ENCODE measurements at places on chromosomes 1 and 21.

DNA sequence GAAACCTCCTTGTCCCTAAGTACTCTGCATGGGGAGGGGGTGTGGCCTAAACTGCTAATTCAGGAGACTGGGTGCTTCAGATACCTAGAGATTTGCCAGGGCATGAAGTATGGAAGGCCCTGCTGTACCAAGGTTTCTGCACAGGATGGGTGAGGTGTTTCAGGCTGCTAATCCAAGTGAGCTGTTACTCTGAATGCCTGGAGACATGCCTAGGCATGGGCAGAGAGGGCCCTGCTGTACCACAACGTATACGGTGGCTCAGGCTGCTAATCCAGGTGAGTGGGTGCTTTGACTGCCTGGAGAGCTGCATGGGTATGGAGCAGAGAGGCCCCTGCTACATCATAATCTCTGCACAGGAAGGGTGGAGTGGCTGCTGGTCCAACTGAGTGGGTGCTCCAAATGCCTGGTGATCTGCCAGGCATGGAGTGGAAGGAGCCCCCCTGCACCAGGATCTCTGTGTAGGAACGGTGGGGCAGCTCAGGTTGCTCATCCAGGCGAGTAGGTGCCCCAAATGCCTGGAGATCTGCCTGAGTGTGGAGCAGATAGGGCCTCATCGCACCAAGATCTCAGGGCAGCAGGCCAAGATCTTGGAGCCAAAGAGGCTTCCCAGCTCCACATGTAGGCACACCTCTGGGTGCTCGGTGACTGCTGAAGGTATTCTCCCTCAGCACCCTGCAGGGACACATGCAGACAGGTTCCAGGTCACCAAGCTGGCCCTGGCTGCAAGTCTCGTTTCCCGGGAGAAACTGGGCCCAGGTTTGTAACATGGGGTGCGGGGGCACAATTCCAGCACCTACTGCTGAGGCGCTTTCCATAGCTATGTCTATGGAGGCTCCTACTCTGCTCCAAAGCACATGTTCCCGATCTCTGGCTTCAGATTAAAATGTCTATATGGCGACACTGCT is 252.5 kb upstream of the PLXNA2 start:
- no peak for DNase-seq

GRCh38 chr1:228048120-228048519 is 34.4 kb upstream of the ARF1 start:
- no peak for DNase-seq

- DNase-seq = peak; percentile 81
These were observed 79.8 kb downstream of the ST6GALNAC3 start for GRCh38 chr1:76154206-76154956.

DNA sequence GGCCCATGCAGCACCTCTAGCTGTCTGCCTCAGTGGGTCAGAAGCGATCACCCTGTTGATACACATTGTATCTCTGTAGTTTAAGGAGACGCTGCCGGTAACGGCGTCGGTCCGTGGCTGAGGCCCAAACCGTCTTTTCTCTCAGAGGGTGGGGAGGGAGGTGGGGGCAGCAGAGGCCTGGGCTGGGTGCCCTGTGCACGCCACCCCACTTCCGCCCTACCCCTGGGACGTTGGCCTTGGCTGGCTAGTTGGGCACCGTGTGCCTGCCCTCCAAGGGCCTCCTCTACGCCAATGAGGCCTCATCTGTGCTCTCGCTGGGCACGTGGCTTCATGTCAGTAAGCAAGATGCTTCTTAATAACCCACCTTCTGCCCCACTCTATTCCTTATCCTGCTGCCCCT is 9.4 kb downstream of the ZC3H12A start:
- DNase-seq = no peak

DNA sequence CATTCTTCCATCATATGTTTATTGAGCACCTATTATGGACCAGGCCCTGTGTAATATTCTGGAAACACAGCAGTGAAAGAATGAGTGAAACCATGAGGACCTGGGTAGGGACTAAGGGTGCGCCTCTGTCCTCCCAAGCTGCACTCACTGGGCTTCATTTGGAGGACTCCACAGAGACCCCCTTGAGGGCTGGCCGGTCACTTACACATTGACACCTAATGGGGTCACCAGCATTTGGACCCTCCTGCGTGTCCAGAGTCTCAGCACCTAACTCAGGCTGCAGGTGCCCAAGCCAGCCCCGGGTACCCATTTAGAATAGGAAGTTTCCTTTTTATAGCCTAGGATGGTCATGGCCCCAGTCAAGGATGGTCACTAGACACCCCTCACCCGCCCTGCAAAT is 2.8 kb upstream of the FNDC5 start:
- no peak for DNase-seq

DNA sequence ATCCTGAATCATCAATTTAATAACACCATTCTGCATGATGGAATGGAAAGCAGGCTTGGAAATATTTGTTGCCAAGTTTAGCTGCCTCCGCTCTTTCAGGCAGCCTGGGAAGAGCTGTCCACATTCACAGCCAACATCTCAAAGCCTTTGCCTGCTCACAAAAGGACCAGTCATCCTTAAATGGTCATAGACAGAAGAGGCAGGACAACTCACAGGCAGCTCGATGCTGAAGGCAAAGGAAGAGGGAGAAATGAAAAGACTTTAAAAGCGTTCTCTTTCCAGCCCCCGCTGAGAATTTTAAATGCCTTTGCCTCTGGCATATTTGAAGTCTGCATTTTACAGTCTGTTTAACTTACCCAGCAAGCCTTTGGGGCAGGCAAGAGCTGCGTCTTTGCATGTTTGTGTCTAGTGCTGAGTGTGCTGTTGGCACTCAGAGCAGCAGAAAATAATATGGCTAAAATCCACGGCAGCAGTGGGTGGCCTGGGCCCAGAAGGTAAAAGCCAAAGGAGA is 68.9 kb downstream of the NMNAT2 start:
- DNase-seq = no peak

- no peak for DNase-seq
These were observed 51.3 kb upstream of the IVNS1ABP start for GRCh38 chr1:185368313-185368855.

DNA sequence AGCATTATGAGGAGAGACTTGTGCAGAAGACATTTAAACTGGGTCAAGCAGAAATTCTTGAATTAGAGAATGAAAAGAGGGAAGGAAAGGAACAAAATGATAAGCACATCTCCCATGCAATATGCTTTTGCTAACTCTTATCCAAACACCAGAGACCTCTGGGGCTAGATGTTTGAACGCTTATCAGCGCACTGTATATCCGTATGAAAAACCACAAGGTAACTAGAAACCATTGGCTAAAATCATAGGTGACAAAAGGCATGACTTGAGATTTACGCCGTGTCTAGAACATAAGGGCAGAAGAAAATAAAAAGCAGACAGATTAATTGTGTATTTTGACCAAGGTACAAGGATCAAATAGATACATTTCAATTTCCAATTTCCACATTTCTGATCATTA is 38.0 kb upstream of the TIAM1 start:
- no peak for DNase-seq

DNA sequence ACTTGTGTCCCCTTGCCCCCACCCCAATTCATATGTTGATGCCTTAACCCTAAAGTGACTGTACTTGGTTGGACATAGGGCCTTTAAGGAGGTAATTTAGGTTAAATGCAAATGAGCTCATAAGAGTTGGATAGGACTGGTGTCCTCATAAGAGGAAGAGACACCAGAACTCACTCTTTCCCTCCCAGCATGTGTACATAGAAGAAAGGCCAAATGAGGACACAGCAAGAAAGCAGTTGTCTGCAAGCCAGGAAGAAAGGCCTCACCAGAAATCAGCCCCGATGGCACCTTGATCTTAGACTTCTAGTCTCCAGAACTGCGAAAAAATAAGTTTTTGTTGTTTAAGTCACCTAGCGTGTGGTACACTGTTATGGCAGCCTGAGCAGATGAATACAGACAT is 45.5 kb downstream of the RAB3GAP2 start:
- DNase-seq = no peak

DNA sequence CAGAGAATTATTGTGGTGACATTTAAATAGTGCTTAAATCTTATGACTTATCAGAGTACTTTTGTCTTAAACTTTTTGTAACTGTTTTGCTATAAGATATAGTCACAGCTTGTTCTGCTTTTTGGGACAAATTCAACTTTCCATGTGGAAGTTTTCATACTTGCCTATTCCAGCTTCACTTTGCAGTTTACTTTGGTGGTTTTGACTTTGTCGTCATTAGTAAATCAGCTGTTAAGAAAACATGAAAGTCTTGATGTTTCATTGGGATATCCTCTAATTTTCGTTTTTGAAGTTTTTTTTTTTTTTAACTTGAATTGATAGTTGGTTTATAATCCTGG is 31.3 kb downstream of the SDCCAG8 start:
- DNase-seq = no peak

DNA sequence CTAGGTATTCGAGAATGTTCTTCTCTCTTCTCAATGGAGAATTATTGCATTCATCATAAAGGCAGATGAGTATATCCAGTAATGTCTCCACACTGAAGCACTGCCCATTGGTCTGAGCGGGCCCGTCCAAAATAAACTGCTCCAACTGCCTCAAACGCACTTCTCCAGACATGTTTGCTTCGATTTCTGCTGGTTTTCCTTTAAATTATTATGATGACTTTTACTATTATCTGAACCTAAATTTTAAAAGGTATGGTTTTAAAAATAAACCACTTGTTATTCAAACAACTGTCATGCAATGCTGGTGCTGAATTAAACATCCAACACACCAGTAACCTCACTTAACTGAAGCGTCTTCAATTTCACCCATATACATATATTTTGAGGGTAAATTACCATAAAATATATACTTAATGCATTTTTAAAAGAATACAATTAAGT is 1.3 kb downstream of the CDC42BPA start:
- no peak for DNase-seq

- no peak for DNase-seq
These were observed 8.4 kb downstream of the LRRC8D start for GRCh38 chr1:89829186-89829585.

DNA sequence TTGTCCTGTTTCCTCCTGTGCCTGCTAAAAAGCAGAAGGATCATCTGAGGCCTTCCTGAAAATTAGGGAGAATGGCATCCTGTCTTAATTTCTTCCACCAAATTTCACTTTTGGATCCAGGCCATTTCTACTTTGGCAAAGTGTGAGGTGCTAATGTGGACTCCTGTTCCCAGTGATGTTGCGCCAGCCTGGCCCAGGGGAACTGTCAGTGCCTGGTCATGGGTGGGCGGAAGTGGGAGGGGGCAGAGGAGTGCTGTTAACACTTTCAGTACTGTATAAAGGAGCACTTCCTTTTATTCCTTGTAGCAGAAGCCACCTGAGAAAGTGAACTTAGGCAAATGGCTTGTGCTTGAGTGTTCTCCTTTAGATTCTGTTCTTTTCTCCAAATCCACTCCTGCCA is 19.9 kb downstream of the ELAPOR1 start:
- DNase-seq = no peak

DNA sequence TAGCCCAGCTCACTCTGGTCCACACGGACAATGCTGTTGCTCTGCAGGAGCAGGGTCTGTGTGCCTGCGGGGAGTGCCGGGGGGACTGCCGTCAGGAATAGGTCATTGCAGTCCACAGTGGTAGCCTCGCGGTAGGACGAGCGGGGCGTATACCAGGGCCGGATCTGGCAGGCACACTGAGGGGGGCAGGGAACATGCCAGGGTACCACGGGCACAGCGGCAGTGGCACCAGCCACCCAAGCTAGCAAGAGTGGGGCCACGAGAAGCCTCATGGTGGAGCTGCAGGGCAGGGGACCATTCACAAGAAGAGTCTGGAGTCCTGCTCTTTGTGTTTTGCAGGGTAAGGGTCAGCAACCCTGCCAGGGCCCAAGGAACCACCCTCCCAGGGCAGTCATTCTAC is 65.8 kb downstream of the LRRN2 start:
- DNase-seq = no peak

GRCh38 chr1:75087278-75087677 is 46.9 kb upstream of the LHX8 start:
- DNase-seq = no peak

- DNase-seq = no peak
These were observed 270.7 kb upstream of the RUNX1 start for GRCh38 chr21:35319684-35320283.

GRCh38 chr1:116125758-116126157 is 14.6 kb downstream of the MAB21L3 start:
- no peak for DNase-seq

DNA sequence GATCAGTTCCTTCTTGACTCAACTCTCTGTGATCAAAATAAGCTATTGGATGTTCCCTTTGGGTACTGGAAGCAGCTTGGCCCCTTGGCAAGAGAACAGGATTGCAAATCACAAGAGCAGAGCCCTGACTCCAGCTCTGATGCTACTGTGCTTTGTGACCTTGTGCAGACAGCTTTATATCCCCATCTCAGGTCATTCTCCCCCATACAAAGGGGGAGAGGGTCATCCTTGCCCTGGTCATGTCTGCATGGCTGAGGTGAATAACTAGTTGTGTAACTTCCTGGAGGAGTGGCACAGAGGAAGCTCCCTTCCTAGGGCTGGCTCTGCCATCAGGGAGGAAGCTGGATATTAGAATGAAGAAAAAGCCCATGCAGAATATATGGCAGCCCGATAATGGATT is 142.9 kb downstream of the DHRS3 start:
- DNase-seq = no peak

DNA sequence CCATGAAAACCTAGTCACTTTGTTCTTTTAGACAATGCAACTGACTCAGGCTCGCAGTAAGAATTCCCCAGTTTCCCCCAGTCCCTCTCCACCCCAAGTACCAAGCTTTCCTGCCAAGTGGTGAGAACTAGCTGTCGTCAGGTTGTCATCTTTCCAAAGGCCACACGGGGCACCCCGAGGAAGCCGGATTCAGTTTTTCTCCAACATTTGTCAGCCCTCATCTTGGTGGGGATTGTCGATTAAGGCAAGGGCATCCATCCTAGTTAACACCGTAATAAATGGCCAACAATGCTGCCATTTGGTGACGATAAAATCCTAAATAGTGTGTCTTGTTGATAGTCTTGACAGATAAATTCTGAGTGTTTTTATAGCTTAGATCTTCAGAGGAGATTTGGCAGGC is 55.9 kb upstream of the PROX1 start:
- DNase-seq = no peak

DNA sequence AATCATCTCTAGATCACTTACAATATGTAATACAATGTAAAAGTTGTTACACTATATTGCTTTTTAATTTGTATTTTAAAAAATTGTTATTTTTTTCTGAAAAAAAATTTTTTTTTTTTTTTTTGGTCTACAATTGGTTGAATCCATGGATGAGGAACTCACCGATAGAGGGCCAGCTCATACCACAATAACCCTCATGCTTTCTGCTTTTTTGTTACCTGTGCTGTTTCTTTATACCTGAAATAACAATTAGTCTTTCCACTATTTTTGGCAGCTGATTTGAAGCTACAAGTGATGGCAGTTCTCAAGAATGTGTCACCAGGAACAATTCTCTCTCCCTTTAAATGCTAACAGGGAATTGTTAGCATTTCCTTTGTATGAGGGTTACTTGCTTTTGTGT is 12.0 kb downstream of the SMG7 start:
- DNase-seq = no peak

- DNase-seq = no peak
These were observed 456.5 kb downstream of the OMA1 start for GRCh38 chr1:58089898-58090534.
